Stimulated activated CD4-positive, alpha-beta T cell treated with anti-CD3 and anti-CD28 coated beads, Interleukin-12 subunit alpha, Interleukin-12 subunit beta, amount 100 ng/mL, for 4 hours (primary cell): ENCODE measurements at places on chromosomes 1 and 21.

DNA sequence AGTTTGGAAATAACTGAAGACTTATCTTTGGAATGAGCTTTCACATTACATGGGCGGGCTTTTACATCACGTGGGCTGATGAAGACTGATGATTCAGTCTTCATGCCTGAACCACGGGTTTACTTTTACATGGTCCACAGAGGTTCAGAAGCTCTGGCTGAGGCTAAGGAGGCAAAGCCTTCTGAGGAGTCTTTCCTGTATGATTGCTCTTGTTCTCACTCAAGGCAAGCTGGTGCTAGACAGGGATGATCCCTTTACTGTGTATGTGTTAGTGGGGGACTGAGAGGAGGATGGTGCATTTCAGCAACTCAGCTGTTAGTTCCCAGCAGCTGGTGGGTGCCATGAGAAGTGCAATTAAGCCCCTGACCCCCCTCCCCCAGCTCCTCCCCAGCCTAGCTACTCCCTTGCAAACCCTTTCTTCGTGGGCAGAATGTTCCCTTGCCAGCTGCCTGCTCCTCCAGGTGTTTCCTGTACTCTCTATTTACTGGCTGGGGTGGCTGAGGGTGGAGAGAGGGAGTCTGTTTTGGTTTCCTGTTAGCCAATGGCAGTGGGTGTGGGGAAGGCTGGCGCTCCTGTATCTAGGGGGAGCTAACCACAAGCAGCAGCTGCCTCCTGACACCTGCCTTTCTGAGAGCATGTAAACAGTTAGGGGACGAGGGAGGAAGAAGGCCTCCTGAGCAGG is 15.4 kb downstream of the BTG2 start:
- no peak for DNase-seq

- DNase-seq, result no peak
Observed at GRCh38 chr1:224271106-224271505, 58.9 kb downstream of the NVL start.

- DNase-seq, result peak; percentile 41
Observed at GRCh38 chr1:156281281-156281680, 1.3 kb downstream of the SMG5 start.

DNA sequence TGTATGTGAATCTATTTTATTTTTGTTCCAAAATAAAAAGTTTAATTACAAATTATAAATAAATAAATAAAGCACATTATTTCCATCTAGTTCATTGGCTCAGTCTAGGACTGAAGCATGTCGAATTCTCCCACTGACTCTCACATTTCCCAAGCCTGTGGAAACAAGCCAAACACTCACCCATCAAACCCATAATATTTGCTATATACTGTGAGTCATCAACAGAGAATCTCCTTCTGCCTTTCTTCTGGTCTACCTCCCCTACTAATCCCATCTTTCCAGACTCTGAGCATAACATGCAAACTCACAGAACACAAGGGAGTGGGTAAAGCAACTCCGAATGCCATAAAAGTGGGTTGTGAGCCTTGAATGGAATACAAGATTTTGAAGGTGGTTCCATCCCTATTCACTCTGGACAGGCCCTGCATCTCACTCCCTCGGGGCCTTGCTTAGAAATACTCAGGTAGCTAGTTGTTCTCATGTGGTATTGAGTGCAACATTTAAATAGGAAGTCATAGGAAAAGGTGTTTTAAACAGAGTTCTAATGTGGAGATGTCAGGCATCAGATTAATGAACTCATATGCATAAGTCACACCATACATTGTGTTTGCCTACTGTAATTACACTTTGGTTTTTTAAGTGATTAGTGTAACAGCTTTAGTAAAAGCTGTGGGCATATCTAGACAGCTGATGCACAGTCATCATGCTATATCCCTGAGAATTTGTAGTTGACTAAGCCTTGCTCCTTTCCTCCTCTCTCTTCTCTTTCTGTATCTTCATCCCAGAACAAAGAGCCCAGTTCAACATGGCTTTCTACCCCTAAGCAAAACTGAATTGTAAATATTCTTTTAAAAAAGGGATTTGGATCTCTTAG is 47.0 kb downstream of the F5 start:
- no peak for DNase-seq

- DNase-seq, result no peak
Observed at GRCh38 chr21:34012640-34013039, 60.7 kb upstream of the MRPS6 start.

GRCh38 chr1:90104941-90105538 is 110.1 kb downstream of the ZNF326 start:
- no peak for DNase-seq

DNA sequence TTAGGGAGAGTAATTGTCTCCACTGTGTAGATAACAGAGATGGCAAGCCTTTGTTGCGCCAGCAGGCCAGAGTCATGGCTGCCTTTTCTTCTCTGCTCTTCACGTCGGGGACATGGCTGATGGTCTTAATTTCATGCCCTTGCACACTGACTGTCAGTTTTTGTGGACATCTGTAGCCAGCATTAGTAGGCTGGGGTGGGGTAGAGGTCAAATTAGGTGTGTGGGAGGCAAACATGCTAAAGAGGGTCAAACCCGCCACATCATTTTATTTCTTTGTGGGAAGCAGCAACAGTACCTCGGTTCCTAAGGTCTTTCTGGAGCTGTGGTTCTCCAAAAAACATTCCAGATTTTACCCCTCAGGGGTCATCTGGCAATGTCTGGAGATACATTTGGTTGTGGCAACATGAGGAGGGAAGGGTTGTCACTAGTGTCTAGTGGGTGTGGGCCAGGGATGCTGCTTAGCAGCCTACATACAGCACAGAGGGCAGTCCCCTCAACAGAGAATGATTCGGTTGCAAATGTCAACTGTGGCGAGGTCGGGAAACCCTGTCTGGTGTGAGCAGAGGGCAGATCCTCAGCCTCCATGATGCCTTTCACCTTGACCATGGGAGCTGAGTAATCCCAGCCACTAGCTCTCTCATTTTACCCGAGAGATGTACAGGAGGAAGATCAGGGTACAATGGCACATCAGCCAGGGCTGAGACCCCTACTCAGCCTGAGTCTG is 14.7 kb downstream of the RUNX1 start:
- DNase-seq, result no peak

GRCh38 chr1:174825127-174825526 is 174.6 kb upstream of the CACYBP start:
- DNase-seq, result no peak
